ENCODE measurements at places on chromosomes 5 and 9.

- DNase-seq = no peak
These were observed 13.9 kb upstream of the BASP1 start for GRCh38 chr5:17203329-17204132.

DNA sequence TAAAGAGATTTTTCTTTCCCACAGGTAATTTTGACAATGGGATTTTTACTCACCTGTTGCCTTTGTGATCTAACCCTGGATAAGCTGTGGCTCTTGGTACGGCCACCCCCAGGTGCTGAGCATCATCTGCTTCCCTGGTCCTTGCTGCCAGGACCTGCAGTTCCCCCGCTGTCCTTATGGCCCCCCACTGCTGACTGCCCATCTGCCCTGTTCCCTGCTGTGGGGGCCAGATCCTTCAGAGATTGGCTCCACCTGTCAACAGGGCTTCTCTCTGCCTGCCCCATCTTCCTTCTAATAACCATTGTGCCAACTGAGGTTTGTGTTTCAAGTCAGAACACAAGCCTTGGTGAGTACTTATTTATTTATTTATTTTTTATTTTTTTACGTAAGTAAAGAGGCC lies 183.3 kb downstream of the MAPKAP1 start:
- DNase-seq = no peak

- DNase-seq = no peak
These were observed 63.6 kb upstream of the TNPO1 start for GRCh38 chr5:72752909-72753308.

- DNase-seq = no peak
These were observed 545.4 kb downstream of the CDH9 start for GRCh38 chr5:26492906-26493459.

GRCh38 chr5:172903790-172904189 lies 55.4 kb upstream of the RPL26L1 start:
- DNase-seq = no peak

DNA sequence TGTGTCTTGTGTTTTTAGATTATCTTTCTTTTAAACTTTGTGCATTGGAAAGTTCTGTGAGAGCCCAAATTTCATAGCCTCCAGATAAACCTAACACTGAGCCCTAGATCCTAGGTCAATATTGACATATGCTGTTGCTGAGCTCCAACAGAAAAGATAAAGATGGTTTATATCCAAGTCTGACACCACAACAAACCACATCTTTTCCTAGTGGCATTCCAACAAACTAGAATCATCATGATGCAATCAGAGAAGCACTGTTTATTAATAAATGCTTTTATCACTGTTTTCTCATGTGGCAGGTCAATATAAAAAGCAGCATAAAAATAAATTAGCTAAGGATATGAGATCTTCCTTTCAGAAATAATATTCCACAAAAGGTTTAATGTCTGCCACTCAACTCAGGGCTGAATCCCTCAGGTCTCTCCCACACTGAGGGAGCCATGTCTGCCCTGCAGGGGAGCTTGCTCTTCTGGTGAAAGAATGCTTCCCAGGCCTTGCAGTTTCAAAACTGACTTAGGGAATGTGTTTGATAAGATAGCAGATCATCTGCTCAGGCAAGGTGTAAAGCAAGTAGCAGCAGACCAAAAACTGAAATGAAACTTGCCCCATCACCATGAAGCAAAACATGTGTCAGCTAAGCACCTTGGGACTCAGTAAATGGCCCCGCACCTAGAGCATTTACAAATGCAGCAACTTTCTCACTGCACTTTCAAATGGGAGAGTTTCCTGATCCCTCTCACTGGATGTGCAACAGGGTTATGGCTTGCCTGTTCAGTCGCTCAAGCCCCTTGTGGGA lies 493.0 kb downstream of the AGTPBP1 start:
- no peak for DNase-seq

- DNase-seq = no peak
These were observed 9.3 kb downstream of the NXNL2 start for GRCh38 chr9:88544245-88544644.

GRCh38 chr5:180860273-180860886 lies 696 bp downstream of the ZFP62 start:
- no peak for DNase-seq

DNA sequence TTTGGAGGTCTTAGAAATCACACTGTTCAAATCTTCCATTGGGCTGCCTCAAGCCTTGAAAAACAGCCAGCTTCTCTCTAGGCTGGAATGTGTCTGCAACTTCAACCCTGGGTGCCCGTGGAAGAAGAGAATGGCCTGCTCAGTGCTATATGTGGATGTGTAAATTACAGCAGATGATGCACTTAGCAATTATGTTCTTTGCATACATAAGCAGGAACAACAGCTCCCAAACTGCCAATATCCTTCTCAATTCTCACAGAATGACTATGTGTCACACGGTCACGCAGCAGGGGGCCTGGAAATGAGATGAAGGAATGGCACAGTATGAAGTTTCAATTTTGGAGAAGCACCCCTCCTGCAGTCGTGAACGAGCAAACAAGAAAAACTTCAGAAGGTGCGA lies 175.2 kb upstream of the SMARCA2 start:
- DNase-seq = no peak

GRCh38 chr9:86721226-86721781 lies 226.0 kb downstream of the GAS1 start:
- DNase-seq = no peak

GRCh38 chr9:104780796-104781395 lies 17.0 kb downstream of the NIPSNAP3B start:
- no peak for DNase-seq

- DNase-seq = no peak
These were observed 95.5 kb downstream of the GHR start for GRCh38 chr5:42518595-42519221.

DNA sequence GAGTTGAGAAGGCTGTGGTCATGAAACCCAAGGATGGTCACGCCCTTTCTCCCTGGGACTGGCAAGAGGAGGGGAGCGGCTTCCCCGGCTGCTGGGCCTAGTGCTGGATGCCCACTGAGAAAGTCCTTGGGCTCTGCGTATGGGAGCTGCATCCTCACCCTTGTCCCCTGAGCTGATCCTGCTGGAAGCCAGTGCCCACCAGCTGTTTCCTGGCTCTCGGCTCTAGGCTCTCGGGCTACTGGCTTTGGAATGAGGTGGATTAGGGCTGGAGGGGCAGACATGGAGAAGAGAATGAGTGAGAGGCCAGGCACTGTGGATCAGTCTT lies 149.3 kb upstream of the PPP1R26 start:
- no peak for DNase-seq

- no peak for DNase-seq
These were observed 184.3 kb downstream of the CTNND2 start for GRCh38 chr5:11719888-11720481.

DNA sequence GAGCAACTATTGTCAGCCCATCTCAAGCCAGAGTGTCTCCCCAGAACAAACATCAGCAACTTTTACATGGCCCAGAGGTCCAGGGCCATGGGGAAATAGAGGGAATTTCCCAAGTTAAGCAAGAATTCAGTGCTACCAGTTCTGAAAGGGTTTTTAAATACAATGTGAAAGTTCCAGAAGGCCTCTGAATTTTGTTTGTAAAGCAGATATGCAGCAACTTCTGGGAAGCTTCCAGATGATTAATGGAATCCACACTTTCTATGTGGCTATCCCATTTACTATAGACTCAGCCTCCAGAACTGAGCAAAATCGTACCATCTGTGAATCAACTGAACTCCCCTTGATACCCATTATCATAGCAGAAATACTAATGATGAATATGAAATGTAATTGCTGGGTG lies 93.8 kb downstream of the FEM1C start:
- no peak for DNase-seq

DNA sequence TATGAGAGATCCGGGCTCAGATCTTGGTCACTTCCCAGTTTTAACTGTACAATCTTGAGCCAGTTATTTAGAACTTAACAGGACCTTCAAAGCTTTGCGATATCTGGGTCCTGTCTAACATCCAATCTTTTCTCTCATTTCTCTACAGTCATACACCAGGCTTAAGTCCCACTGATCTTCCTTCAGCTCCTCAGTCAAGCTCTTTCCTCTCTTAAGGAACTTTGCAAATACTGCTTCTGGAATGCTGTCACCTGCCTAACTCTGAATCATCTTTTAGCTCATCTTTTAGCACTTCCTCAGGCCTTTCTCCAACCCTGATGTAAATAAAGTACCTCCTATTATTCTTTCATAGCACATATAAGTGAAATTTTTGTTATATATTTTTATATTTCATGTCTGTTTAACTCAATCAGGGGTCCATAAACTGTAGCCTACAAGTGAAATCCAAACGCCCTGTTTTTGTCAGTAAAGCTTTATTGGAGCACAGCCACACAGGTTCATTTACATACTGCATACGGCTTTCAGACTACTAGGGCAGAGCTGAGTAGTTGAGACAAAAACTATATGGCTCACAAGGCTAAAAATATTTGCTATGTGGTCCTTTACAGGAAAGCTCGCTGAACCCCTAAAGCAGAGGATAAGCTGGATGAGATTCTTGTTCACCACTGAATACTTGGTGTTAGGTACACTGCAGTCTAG lies 63.5 kb downstream of the MEF2C start:
- DNase-seq = no peak

- no peak for DNase-seq
These were observed 22.7 kb downstream of the OR2S2 start for GRCh38 chr9:35935261-35935660.

DNA sequence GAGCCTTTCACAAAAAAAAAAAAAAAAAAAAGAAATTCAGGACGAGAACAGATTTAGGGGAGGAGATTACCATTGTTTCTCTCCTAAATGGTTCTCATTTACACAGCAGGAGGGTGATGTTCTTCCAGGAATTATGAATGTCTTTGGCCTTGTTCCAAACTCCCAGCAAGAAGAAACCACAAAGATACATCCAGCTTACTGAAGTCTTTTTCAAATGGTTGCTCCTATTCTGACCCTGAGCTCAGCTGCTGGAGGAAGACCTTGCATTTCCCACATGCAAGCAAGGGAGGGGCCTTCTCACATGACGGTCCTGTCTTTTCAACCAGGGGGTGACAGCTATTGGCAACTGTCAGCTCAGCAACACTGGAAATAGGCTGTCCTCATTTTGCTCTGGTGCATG lies 203.0 kb upstream of the VLDLR start:
- DNase-seq = no peak

DNA sequence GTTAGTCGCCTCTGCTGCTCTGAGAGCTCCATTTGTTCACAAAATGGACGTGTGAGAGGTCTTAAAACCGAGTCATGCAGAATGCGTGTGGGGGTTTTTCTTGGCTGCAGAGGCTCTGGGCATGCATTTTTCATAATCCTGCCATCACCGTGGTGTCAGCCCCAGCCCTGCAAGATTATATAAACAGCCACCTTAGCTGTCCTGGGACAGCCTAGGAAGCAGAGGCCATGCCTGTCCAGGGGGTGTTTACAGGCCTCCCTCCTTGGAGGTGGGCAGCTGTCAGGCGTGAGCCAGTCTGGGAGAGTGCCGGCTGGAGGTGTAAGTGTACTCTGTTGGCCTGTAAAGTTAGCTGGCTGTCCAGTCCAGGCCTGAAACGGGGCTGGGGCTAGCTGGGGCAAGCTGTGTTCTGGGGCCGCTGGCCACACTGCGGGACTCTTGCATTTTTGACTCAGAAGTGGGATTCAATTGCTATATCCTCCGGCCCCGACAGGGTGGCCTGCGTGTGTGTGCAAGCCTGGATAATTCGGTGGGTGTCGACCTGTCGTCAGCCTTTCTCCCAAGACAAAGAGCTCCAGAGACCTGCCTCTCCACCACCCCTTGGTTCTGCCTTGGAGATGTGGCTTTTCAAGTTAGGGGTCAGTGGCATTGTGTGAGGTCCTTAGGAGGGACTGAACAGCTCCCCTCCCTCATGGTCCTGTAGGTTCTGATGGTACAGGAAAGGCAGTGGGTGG lies 2.4 kb downstream of the WNK2 start:
- no peak for DNase-seq

DNA sequence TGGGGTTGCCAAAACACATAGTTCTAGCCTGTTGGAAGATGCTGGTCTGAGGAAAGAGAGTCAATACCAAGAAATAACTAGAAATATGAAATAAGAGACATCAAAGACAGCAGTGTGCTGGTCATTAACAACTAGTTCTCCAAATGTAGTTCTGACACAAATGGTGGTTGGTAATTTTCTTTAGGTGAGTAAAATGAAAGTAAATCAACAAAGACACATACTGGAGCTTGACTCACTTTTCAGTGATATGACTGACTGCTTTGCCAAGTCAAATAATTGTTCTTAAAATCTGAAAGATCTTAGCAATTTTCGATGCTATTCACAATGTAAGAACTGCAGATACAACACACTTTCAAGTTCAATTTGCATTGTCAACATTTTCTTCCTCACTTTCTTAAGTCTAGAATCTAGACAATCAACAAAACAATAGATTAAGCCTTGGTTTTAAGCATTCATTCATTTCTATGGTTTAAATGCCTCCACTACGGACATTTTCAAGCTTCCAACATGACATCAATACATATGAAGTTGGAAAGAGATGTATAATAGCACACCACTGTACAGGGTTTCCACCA lies 166.8 kb upstream of the MAP3K1 start:
- DNase-seq = no peak

- no peak for DNase-seq
These were observed 48.9 kb upstream of the CDKN2AIPNL start for GRCh38 chr5:134460551-134460950.

GRCh38 chr5:38291355-38291754 lies 33.0 kb downstream of the EGFLAM start:
- DNase-seq = no peak

DNA sequence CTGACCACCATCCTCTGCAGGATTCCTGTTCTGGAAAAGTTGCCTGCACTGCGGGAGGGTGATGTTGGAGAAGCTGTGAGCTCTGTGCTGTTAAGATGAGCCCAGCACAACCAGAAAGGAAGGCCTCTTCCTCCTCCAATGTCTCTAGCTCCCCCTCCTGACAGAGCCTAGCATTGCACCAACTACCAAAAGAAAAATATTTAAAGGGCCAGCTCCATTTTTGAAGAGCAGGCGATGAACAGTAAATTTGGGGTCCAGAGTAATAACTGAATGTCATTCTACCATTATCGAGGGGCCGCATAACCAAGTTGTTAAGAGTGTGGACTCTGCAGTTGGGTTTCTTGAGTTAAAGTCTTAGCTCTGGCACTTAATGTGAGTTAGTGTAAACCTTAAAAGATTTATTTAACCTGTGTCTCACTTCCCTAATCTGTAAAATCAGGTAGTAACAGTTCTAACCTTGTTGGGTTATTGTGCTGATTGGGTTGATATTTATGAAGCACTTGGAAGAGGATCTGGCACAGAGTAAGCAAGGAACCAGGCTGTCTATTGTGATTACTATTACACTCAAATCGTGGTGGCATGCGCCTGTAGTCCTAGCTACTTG lies 3.9 kb downstream of the TEX53 start:
- peak; percentile 42 for DNase-seq

DNA sequence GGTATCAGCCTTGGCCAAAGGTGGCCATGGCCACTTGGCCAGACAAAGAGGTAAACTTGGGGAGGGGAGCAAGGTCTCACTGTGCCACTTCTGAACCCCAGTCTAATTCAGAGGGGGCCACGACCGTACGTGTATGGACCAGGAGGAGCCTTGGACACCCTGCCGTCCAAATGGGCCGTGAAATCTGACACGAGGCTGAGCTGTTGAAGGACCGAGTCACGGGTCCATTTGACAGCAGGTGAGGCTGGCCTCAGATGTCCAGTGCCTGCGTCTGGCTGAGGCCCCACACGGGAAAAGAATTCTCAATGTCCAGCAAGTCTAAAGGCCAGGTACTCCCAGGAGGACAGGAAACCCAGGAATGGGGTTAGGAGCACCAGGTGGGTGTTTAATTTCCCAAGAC lies 17.7 kb downstream of the CMBL start:
- DNase-seq = no peak
